AG04450 (cell line): ENCODE measurements at places on chromosomes 6 and 20. TPM values are rescaled to one million over a fixed set of nuclear protein-coding genes. Genes with fewer than 3 reads are reported as not detected.

GRCh38 chr6:116764629-116764960, 924 bp downstream of the FAM162B start:
- DNase-seq, result no peak

DNA sequence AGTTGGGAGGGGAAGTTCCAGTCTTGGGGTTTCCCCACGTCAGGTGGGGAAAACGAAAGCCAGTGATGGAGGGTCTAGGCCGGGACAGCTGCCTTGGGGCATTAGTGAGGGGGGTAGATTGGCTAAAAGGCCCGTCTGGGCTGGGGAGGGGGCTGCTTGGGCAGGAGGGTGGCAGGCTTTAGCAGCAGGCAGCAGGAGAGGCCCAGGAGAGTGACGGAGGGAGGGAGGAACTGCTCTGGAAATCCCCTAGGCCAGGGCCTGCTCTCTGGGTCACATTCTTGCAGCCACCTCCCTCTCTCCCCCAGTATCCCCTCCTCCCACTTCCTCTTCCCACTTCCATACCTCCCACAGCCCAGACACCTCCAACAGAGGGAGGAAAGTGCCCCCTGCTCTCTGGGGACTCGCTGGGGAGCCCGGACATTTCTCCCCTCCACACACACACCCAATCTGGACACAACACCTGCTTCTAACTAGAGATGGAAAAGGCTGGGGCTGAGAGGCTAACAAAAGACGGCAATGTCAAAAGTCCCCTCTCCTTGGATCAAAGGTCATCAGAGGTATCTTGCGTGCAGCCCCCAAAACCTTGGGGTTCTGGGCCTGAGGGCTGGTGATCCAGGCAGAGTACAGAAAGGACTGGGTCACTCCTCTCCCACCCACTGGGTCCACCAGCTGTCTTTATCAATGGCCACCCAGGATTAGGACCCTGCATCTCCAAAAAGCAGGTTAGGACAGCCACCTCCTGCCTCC, 1.8 kb downstream of the NFKBIE start:
- DNase-seq, result no peak

GRCh38 chr6:109478841-109479624, 4.0 kb downstream of the ZBTB24 start:
- no peak for DNase-seq

DNA sequence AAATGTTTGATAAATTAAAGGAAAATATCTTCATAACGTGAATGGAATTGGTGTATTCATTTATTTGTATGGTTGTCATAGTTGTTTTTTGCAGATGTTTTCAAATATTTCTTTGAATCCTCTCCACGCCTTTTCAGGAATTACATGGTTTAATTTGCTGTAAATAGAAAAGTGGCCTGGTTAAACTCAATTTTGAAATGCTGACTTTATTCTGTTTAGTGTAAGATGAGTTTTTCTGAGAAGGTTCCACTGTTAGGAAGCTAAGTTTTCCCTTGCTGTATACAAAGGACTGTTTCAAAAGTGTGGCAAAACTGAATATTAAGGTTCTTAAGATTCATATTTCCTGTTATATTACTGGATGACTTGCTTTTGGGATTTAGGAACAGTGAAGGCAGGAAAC, 503 bp upstream of the ZC2HC1B start:
- no peak for DNase-seq

DNA sequence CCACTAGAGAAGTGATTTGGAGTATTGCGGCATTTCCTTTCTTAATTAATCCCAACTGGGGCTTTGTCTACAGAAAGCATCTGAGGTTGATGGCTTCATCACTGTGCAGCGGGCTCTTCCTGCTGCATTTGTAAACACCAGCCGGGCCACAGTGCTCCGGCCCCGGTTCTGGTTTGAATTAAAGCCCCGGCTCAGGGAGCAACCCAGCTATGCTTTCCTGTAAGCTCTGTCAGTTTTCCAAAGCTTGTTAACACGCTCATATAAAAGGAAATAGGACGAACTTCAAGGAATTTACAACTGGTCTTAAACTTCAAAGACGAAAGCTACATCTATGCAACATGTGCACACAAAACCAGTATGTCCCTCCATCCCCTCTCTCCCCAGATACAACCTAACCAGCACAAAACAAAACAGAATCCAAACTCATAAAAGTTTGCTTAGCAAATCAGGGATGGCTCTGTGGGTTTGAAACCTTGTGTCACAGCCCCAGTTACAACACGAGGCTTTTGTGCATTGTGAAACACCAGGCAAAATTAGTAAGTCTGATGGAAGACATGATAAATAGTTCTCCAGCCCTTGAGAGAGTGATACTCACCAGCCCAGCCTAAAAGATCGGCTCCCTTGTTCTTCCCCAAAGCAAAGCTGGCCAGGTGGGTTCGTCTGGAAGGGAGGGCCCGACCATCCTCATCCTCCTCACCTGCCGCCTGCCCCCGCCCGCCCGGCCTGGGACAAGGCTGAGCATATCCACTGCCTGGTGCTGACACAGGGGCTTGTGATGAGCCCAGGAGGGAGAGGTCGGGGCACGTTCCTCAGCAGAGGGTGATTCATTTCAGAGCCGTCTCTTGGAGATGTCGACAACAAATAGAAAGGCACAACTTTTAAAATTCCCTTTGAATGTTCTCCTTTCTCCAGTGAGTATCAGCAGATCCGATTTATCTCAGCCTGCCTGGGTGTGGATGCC, 197.9 kb downstream of the TFAP2C start:
- DNase-seq, result no peak

- DNase-seq, result no peak
Observed at GRCh38 chr20:36849333-36850065, 26.4 kb upstream of the TLDC2 start.

- DNase-seq, result no peak
Observed at GRCh38 chr6:41553405-41553999, 7.3 kb downstream of the FOXP4 start.

DNA sequence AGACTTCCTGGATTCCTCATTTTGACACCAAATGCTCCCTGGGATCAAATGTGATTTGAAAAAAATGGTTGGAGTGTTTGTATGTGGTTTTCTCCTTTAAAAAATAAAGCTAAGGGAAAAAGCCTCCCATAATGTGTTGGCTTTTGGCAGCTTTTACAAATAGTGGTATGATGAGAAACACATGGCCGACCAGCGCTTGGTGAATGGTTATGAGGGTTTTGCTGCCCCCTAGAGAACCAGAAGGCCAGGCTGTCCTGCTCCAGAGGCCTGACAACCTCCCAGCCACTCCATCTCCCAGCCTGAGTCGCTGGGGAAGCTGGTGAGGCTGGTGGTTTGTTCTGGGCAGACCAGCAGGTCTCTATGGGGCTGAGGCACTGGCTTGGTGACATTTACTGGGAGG, 69.3 kb downstream of the CLIC5 start:
- peak; percentile 59 for DNase-seq

- DNase-seq, result no peak
Observed at GRCh38 chr20:45407067-45407745, 883 bp upstream of the DBNDD2 start.

DNA sequence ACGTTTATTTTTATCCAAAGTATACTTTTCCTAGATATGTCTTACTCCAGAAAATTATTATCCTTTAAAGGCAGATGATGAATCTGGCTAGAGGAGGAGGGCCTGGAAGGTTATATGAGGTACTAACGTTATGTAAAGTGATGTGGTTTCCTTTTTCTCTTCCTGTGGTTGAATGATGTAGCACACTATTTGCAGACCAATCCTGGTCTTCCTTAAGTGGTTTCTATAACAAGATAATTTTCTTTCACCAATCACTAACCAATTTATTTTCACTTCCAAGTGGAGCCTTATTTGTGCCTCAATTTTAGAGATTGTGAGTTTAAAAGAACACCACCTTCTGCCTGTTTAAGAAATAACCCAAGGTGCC, 154.6 kb upstream of the SOX4 start:
- DNase-seq, result no peak

GRCh38 chr6:137162692-137163306, 10.6 kb downstream of the IL22RA2 start:
- no peak for DNase-seq

- DNase-seq, result no peak
Observed at GRCh38 chr20:57918551-57918950, 208.7 kb upstream of the PMEPA1 start.

- DNase-seq, result no peak
Observed at GRCh38 chr20:24584538-24585356, 115.3 kb downstream of the SYNDIG1 start.

DNA sequence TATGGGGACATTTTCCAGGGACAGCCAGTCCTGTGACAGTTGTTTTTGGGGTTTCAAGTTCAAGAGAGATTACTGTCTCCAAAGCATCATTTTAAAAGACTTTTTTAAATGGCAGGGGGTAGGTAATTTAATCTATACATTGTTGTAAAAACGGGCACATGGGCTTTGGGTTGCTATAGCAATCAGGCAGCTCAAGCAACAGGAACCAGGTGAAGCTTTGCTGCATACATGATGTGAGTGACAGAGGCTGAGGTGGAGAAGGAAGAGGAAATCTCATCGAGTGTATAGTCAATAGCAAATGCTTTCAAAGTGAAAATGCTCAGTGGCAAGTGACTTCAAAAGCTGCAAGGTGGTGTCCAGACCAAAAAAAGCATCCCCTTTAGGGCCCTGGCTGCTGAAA, 277.4 kb upstream of the JAG1 start:
- no peak for DNase-seq

GRCh38 chr6:117771403-117771802, 96.1 kb downstream of the NUS1 start:
- DNase-seq, result no peak

- no peak for DNase-seq
Observed at GRCh38 chr6:29943053-29943966, 978 bp downstream of the HLA-A start.

DNA sequence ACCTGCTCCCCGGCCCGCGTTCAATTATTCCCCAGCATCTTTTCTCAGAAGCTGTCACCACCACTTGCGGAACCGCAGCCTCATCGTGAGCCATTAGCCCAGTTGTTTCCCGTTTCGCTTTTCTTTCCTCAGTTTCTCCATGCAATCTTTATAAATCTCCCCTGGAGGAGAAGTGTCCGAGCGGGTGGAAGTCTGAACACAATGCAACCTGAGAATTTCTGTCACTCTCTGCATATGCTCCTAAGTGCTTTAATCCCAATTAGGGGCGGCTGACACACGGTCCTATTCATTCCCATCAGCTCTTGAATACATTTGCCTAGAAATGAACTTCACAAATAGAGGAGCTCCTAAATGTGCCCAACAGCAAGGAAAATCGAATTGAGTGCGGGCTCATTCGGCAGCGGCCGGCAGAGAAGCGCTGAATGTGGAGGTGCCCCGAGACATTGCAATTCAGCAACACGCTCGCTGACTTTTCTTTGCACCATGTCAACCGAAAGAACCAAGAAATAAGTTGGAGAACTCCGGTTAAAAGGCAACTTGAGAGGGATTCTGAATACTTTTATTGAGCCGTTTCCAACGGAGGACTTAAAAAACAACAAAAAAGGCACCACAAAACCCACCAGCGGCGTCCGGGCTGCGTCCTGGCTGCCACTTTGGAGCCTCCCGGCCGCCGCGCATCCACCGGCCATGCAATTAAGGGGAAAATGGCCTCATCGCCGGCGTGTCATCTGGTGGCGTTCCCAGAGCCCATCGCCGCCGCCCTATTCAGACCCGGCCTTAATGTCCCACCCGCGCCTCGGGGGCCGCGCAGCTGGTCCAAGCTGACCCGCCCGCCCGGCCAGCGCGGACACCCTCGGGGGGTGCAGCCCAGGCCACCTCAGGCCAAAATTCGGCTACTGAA, 3.9 kb upstream of the PRDM13 start:
- no peak for DNase-seq

DNA sequence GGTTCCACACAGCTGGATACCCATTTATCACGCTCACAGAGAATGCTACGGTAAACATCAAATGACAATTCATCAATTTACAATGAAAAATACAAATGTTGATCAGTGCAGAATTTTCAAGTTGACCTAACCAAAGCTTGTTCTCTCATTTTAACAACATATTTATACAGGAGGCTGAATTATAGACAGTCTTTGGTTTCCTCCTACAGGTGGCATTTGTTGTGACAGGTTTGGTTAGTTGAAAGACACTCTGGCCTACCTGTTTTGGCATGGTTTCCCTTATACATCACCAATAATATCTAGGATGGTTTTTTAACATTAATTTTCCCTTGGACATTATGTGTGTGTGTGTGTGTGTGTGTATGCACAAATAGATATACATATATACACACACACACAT, 642.5 kb upstream of the MMS22L start:
- DNase-seq, result no peak

GRCh38 chr6:79763301-79763700, 132.2 kb downstream of the SH3BGRL2 start:
- no peak for DNase-seq

GRCh38 chr6:112560651-112561050, 213.5 kb downstream of the RFPL4B start:
- DNase-seq, result no peak

DNA sequence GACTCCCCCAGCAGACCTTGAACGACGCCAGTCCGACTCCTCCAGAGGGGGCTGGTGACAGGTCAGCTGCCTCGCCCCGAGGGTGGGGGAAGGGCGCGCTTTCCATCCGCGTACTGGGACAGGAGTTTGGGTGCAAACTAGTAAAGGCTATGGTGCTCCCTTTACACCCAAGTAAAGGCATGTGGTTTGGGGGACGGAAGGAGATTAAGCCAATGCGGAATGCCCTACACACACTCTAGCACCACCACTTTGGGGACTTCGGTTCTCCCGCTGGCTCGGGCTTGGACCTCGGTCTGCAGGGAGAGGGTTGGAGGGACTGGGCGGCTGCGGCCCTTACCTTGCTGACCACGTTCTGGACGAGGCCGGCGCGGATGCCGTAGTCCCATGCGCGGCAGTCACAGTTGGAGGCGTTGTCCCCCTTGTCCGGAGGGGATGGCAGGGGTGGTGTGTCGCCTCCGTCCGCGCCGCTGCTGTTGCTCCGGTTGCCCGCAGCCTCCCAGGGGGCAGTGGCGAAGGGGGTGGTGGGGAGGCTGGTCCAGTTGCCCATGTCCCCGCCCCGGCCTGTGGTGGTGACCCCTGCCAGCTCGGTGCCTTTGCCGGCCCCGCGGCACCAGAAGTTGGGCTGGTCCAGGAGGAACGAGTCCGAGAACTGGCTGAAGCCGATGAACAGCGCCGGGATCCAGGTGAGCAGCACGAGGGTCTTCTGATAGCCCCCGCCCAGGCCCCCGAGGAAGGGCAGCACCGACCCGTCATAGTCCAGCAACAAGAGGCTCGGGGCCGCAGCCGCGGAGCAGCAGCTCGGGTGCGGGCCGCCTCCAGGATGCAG, 1.1 kb downstream of the SLC22A23 start:
- no peak for DNase-seq

- DNase-seq, result peak; percentile 81
Observed at GRCh38 chr20:2122936-2123335, 21.3 kb downstream of the STK35 start.

GRCh38 chr20:36543184-36544133, 2.1 kb downstream of the MYL9 start:
- no peak for DNase-seq

GRCh38 chr6:3773678-3774298, 22.3 kb upstream of the PXDC1 start:
- DNase-seq, result no peak

Gene PBOV1
- not detected in 2 replicates for polyA plus RNA-seq

Gene ZNF391
- polyA plus RNA-seq, result 0.62 and 1.2 TPM in 2 replicates

Gene OXT
- not detected in 2 replicates for polyA plus RNA-seq

Gene MICA
- polyA plus RNA-seq, result 39.9 and 48.5 TPM in 2 replicates

Gene RAE1
- polyA plus RNA-seq, result 43.2 and 45.8 TPM in 2 replicates

Gene C6orf163
- 0.57 and 0.81 TPM in 2 replicates for polyA plus RNA-seq

Gene REPS1
- 30.5 and 36.6 TPM in 2 replicates for polyA plus RNA-seq
